ENCODE measurements at places on chromosomes 7 and 10.

DNA sequence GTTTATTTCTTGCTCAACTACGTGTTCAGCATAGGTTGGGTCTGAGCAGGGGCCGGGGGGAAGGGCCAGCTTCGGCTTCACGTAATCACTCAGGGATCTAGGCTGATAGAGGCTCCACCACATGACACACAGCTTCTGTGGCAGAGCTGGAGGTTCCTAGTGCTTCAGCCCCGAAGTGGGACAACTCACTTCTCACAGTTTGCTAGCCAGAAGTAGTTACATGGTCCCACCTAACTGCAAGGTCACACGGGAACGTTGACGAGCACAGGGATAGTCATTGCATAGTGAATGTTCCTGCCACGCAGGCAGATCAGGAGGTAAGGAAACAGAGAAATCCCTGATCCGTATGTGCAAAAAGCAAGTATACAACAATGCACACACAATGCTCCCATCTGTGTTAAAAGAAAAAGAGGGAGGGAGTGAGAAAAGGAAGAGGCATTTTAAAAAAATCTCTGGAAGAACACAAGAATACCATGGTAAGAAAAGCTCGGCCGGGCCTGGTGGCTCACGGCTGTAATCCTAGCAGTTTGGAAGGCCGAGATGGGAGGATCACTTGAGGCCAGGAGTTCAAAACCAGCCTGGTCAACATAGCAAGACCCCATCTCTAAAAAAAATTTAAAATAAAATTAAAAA is 16.9 kb downstream of the SMURF1 start:
- no peak for DNase-seq

DNA sequence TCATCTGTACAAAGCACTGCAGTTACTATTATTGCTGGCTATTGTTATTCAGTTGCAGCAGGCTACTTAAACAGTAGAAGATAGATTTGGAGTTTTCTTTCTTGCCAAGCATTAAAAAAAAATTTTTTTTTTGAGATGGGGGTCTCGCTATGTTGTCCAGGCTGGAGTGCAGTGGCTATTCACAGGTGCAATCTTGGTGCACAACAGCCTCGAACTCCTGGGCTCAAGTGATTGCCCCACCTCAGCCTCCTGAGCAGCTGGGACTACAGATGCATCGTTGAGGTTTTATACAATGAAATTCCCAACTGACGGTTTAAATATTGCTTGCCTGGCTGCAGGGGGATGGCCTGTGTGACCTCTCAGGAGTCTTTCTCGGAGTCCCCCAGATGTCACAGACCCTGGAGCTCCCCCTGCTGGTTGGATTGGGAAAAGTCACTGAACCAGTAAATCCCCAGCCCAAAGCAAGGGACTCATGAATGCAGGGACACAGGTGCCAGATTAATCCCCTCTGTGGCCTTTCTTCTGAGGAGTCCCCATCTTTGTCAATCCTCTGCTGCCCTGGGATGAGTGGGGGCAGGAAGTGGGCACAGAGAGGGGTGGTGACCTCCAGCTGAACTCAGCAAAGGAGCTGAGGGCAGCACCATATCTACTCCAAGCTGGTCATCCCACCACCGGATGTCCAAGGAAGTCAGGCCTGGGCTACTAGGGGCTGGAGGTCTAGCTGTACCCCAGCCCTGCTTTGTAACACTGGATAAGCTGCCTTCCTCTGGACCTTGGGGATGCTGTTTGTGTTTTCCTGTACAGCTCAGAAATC is 149.6 kb downstream of the C10orf105 start:
- DNase-seq, result peak; percentile 54

DNA sequence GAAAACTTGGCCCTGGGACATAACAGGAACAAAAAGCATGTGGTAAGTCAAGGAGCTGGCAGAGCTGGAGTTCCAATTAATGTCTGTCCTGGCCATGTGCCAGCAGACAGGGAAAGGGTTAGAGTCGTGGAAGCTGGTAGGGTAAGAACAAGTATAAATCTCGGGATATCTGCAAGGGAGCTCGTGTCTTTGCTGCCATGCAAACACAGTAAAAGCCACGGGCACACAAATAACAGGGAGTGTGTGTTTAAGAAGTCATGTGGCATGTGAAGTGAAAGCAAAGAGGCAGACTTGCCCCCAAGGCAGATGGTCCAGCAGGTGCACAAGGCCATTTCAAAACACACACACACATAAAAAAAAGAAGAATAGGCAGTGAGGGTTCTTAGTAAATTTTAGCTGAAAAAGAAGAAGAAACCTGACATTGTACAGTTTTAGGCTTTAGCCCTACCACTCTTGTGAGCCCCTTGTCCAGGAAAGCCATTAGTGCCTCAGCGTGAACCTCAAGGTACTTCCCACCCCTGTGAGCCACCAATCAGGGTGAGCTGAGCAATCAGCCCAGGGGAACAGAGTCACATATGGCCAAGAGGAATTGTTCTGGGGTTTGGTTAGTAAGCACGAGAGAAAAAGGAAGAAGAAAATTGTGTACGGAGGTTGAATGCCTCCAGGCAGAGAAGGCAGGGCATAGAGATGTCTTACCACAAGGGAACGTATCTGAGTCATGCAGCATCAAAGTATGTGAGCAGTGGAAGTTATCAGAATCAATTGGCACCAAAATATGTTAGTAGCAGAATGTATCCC is 32.8 kb upstream of the ARHGAP12 start:
- DNase-seq, result no peak

GRCh38 chr10:103192089-103192450 is 1.0 kb downstream of the NT5C2 start:
- DNase-seq, result no peak
